Thoracic aorta (tissue), 2 donors: ENCODE measurements at places on chromosomes 13 and 19.

GRCh38 chr19:36745870-36746269 lies 26.7 kb downstream of the ZNF850 start:
- DNase-seq, result no peak

- no peak for DNase-seq
These were observed 15.0 kb downstream of the LRRC4B start for GRCh38 chr19:50553134-50553703.

- peak; percentile 54 for DNase-seq
These were observed 693 bp upstream of the TMED1 start for GRCh38 chr19:10836479-10837330.

DNA sequence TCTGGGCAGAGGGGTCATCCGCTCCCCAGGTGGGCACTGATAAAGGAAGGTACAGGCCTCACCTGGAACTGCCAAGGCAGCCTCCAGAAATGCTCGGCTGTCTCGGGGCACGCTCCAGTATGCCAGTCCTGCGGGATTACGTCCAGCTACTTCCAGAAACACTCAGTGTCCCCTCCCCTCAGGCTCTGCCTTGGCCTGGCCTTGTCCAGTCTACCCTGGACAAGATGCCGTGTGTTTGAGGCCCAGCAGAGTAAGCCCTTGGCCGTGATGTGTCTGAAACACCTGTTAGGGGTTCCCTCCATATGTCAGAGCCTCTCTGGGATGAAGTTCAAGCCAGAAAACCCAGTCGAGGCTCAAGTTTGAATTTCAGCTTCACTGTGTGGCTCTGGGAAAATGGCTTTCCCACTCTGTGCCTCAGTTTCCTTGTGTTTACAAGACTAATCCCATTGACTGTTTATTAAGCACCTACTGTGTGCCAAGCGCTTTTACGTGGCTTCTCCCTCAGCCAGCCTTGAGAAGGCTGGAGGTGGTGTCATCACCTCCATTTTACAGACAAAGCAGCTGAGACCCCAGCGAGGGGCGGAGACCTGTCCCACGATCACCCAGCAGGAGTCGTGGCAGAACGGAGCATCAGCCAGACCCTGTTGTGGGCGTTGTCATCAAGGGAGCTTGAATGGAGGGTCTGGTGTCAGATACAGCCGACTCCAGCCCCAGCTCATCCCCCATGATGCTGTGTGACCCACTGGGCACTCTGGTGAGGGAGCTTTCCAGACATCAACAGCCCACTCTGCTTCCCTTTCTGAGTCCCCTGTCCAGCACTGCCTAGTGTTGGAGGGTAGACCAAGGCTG lies 2.0 kb upstream of the PIK3R2 start:
- no peak for DNase-seq

GRCh38 chr13:64090311-64090710 lies 2674.7 kb upstream of the PCDH20 start:
- DNase-seq, result no peak

GRCh38 chr13:68982961-68983619 lies 1124.5 kb upstream of the ATXN8OS start:
- DNase-seq, result no peak

GRCh38 chr13:31945202-31945961 lies 86.2 kb upstream of the FRY start:
- no peak for DNase-seq

- no peak for DNase-seq
These were observed 1.4 kb downstream of the LRFN3 start for GRCh38 chr19:35937345-35938281.

- DNase-seq, result peak; percentile 2
These were observed 351.7 kb upstream of the ARGLU1 start for GRCh38 chr13:106919638-106920037.

GRCh38 chr13:29484236-29484635 lies 111.3 kb downstream of the SLC7A1 start:
- no peak for DNase-seq

GRCh38 chr13:101454767-101455166 lies 2.3 kb downstream of the ITGBL1 start:
- DNase-seq, result no peak

- no peak for DNase-seq
These were observed 14.7 kb upstream of the LYPD3 start for GRCh38 chr19:43479961-43480561.

- no peak for DNase-seq
These were observed 5.0 kb downstream of the ZSCAN5A start for GRCh38 chr19:56309511-56310185.

DNA sequence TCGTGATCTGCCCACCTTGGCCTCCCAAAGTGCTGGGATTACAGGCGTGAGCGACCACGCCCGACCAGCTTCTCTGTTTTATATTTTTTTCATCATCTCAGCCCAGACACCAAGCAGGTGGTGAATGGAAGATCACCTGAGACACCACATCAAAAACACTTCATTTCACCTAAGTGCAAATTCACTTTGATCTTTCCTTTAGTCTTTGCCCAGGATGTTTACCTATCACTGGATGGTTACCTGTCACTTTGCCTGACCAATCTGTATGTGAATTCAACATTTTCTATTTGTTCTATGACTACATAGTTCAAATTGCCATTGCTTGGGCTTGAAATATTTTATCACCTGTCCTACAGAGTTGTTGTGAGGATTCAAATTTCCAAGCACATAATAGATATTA lies 65.7 kb downstream of the PAN3 start:
- DNase-seq, result no peak

DNA sequence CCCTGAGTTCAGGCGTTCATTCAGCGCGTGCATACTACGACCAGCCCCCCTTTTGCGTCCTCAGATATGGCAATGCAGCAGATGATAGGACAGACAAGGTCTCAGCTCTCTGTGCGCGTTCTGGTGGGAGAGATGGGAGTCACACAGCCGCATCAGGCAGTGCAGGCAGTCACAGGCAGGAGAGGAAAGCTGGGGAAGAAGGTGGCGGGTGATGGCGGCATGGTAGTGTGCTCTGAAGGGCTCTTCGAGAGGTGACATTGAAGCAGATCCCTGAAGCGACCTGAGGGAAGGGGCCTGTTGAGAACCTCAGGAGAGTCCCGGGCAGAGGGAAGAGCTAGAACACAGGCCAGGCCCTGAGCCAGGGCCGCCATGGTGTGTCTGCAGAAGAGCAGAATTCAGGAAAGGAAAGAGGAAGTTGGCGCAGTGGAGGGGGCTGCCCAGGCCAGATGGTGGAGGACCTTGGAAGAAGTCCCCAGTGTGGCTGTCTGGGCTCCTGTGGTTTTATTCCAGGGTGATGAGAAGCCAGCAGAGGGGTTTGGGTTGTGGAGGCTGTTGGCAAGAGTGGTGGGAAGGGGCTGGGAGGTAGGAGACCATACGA lies 3.5 kb downstream of the USF2 start:
- DNase-seq, result no peak

- DNase-seq, result no peak
These were observed 37.9 kb upstream of the HTR2A start for GRCh38 chr13:46934749-46935148.
